ENCODE measurements at places on chromosomes 3 and 15.

GRCh38 chr3:131713416-131714123 lies 210.8 kb upstream of the MRPL3 start:
- no peak for DNase-seq

- DNase-seq = no peak
Observed at GRCh38 chr3:30162579-30162978, 443.8 kb upstream of the TGFBR2 start.

DNA sequence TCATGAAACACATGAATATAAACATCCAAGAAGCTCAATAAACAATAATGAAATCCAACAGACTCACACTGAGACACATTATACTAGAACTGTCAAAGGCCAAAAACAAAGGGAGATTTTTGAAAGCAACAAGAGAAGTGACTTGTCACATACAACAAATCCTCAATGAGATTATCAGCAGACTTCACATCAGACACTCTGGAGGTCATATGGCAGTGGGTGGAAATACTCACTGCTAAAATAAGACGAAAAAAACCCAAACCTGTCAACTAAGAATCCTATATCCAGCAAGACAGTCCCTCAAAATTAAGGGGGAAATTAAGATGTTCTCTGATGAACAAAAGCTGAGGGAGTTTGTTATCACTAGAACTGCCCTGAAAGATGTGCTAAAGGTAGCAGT lies 125.4 kb upstream of the MELTF start:
- DNase-seq = no peak

GRCh38 chr15:66752078-66752477 lies 50.0 kb downstream of the SMAD6 start:
- no peak for DNase-seq

GRCh38 chr15:78455749-78456148 lies 17.7 kb downstream of the IREB2 start:
- no peak for DNase-seq

GRCh38 chr3:155321418-155321817 lies 27.9 kb upstream of the STRIT1 start:
- DNase-seq = no peak

DNA sequence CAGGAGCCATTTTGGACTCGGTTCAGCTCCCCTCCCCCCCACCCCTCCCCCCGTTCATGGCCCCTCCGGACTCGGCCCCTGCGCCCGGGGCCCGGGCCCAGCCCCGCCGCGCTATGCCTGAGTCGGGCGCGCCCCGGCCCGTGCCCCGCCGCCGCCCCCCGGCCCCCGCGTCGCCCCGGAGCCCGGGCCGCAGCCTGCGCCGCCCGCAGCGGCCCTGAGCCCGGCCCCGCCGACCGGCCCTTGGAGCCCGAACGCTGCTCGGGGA lies 155 bp downstream of the ACVR2B start:
- DNase-seq = no peak

- no peak for DNase-seq
Observed at GRCh38 chr3:30114918-30115317, 491.5 kb upstream of the TGFBR2 start.

DNA sequence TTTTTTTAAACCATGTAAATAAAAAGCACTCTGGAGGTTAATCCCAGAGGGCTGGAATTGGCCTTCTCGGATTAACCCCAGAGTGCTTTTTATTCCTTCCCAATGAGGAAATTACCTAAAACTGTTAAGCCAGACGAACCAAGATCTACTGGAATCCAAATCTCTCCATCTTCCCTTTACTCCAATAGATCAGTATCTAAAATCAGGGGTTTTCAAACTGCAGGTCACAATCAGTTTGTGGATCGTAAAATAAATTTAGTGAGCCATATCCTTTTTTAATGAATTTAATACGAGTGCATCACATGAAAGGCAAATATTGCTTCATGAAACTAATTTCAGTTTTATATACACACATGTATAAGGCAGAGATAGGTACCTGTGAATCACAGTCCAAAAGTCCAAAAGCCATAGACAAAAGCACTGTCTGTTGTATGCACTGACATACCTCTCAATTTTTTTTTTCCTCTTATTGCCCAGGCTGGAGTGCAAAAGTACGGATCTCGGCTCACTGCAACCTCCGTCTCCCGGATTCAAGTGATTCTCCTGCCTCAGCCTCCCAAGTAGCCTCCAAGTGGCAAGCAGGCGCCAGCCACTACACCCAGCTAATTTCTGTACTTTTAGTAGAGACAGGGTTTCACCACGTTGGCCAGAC lies 61.3 kb downstream of the TBL1XR1 start:
- no peak for DNase-seq

DNA sequence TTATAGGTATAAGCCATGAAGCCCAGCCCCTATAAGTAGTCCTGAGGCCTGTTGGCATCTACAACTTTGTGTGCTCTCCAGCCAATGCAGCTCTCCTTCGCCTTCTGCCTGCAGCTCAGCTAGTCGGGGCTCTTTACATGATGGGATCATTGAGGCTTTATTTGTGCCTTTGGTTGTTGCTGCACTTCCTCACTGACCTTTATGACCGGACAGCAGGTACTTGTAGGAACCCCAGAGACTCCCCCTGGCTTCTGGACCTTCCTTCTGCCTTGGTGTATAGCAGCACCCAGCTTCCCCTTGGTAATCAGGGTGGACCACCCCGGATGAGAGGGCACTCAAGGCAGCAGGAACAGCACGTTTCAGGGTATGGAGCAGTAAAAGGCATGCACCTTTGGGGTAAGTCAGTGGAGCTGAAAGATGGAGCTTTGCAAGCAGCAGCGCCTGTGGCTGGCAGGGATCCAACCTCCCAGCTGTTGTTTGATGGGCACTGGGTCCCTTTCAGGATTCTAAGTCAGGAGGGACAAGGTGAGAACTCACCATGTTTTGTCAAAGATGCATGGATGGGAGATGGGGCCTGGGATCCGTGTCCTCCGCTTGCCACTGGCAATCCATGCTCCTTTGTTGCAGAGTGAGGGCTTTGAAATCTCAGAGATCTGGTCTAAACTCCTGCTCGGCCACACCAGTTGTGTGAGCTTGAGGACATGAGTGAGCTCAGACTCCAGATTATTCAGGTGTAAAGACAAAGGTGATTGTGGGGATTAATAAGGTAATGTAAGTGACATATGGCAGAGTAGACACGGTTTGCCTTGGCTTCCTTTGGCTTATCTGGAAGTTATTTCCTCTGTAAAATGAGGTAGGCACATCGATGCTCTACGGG lies 65.1 kb upstream of the KLF13 start:
- DNase-seq = no peak

GRCh38 chr15:37181339-37181738 lies 81.0 kb upstream of the MEIS2 start:
- DNase-seq = no peak

- no peak for DNase-seq
Observed at GRCh38 chr3:111584744-111585143, 10.4 kb downstream of the ZBED2 start.

DNA sequence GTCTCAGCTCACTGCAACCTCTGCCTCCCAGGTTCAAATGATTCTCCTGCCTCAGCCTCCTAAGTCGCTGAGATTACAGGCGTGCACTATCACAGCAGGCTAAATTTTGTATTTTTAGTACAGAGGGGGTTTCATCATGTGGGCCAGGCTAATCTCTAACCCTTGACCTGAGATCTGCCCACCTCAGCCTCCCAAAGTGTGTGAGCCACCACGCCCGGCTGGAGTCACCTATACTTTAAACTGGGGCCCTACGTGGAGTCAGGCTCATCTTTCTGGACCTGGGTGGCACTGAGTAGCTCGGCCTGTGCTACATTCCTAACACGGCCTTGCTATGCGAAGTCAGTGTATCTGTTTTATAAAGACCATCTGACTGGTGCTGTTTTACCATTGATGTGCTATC lies 5.8 kb downstream of the GPR171 start:
- DNase-seq = no peak

DNA sequence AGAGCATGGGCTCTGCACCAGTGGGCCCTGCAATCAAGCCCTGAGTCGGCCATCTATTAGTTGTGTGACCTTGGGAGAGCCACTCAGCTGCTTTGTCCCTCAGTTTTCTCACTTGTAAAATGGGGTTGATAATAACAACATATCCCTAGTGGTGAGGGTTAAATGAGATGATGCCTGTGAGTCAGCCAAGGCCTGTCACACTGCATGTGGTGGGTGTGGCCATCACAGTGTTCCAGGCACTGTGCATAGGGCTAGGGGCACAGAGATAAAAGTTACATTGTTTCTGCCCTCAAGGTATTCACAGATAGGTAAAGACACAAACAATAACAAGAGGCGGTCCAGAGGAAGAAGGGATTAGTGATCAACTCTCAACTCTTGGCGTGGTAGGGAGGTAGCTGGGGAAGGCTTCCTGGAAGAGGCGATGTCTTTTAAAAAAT lies 19.5 kb downstream of the SMAD6 start:
- no peak for DNase-seq

- DNase-seq = no peak
Observed at GRCh38 chr3:151236736-151237135, 33.7 kb upstream of the GPR171 start.

GRCh38 chr3:121542924-121543323 lies 2.9 kb downstream of the POLQ start:
- no peak for DNase-seq

GRCh38 chr15:61780278-61780980 lies 279.8 kb downstream of the VPS13C start:
- DNase-seq = no peak

DNA sequence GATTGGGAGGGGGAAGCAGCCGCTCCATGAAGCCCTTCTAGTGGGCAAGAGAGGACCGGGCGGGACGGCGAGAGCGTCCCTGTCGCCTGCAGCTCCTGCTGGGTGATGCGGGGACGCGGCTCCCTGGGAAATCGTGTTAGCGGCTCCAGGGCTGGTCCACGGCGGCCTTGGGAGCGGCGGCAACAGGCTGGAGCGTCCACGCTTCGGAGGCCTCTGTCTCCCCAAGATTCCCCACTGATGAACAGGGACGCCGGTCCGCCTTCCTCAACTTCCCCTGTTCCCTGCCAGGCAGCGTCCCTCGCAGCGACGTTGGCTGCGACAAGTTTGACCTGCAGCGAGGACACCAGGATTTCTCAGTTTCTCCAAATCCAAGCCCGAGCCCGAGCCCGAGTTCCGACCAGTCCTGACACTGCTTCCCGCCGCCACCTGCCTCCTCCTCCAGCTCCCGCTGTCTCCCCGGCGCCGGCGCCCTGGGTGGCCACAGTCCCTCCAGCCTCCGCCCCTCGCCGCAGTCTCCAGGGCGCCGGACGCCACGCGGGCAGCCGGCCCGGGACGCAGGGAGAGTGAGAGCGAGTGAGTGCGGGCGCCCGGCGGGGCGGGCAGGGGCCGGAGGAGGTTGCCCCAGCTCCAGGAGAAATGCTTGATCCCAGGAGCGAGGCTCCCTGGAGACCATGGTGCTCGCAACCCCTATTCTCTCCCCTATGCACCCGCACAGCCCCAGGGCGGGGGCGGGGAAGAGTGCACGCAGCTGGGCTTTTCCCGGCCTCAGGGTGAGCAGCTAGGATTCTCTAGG lies 78.1 kb upstream of the RNF7 start:
- DNase-seq = no peak

DNA sequence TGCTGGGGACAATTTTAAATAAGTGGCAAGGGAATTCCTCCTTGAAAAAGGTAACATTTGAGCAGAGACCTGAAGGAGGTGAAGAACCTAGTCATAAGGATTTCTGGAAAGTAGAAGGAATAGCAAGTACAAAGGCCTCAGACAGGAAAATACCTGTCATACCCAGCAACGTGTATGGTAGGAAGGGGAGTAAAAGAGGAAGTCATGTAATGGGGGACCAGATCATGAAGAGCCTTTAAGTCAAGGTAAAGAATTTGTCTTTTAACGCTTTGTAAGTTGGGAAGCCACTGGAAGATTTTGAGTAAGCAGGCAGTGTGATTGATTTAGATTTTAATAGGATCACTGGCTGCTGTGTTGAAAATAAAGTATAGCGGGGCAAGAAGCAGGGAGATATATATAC lies 43.4 kb upstream of the FAH start:
- no peak for DNase-seq

GRCh38 chr3:22115581-22115980 lies 364.6 kb upstream of the ZNF385D start:
- no peak for DNase-seq

DNA sequence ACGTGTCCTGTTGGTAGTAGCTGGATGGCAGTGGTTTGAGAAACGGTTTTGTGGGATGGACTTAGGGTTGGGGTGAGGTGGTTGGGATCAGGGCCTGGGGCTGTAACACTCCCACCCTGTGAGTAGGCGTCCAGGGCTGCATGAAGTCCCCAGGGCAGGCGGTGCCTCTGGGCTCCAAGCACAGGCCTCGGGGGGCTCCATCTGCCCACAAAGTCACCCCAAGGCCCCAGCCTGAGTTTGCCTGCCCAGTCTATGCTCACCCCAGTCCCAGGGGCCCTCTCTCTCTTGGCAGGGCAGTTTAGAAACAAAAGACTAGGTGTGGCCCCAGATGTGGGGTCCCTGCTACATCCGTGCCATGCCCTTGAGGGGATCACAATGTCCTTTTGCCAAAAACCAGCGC lies 86.9 kb upstream of the PRR23E start:
- no peak for DNase-seq

DNA sequence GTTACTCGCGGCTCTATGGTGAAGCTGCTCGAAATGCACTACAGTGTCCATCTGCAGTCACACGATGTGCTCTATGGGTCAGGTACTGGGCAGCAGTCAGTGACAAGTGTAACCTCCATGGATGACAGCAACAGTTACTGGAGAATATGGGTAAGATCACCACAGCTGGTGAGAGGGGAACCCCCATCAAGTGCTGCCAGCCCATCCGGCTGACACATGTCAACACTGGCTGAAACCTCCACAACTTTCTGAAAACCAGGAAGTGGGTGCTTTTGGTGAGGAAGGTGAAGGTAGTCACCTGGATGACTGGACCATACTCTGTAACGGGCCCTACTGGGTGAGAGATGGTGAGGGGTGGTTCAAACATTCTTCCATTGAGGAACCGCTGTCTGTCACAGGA lies 87.4 kb upstream of the C15orf39 start:
- DNase-seq = no peak

- no peak for DNase-seq
Observed at GRCh38 chr3:170258105-170258487, 35.9 kb downstream of the PRKCI start.

DNA sequence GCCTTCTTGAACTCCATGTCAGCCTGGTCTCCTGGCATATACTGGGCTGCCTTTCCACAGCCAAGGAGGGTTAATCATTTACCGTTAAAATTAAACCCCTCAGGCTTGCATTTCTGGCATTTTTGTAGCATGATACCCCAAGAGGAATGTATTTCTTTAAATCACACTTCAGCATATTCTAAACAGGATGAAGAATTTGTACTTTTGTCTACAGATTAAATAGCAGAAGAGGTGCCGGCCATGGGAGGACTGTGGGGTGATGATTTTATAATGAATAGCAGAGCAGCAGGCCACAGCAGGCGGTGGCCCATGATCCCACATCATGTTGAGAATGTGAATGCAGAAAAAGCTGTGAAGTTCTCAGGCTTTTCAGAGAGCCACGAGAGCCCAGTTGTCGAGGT lies 90.2 kb downstream of the ARNT2 start:
- DNase-seq = no peak

- DNase-seq = no peak
Observed at GRCh38 chr15:73284090-73284716, 84.6 kb downstream of the HCN4 start.

GRCh38 chr15:25408428-25408827 lies 30.4 kb downstream of the UBE3A start:
- no peak for DNase-seq

- DNase-seq = no peak
Observed at GRCh38 chr3:12719541-12719940, 39.5 kb downstream of the TMEM40 start.
